NCI-H146 (cell line): ENCODE measurements at places on chromosomes 6 and 20.

DNA sequence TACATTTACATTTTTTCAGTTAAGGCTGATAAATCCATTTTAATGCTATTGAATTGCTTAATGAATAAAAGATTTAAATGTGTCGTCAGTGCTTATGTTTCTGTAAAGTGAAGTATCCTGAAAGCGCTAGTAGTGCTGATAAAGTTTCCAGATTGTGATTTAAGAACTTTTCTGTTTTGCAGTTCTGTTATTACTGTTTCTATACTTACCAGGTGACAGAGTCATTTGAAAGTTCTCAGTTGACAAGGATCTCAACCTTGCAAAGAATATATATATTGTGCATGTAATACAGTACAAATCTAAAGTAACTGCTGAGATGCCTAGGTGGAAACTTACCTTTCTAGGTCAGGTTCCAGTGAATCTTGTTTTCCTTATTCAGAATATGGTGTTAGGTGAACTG lies 201.8 kb downstream of the ARID1B start:
- no peak for DNase-seq

DNA sequence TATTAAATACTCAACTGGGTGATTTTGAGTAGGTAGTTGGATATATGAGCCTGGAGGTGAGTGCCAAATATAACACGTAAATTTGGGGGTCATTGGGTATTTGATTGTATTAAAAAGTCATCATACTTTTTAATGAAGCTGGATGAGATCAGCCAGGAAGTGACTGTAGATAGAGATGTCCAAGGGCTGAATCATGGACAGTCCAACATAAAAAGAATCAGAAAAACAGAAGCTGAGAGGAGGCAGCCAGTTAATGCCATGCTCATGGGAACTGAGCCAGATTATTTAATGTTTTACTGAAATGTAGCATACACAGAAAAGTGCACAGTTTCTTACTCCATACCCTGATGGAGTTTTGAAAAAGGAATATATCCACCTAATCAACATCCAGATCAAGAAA lies 435.5 kb upstream of the PLCB4 start:
- no peak for DNase-seq

GRCh38 chr20:2331901-2332565 lies 36.2 kb downstream of the TGM3 start:
- no peak for DNase-seq

DNA sequence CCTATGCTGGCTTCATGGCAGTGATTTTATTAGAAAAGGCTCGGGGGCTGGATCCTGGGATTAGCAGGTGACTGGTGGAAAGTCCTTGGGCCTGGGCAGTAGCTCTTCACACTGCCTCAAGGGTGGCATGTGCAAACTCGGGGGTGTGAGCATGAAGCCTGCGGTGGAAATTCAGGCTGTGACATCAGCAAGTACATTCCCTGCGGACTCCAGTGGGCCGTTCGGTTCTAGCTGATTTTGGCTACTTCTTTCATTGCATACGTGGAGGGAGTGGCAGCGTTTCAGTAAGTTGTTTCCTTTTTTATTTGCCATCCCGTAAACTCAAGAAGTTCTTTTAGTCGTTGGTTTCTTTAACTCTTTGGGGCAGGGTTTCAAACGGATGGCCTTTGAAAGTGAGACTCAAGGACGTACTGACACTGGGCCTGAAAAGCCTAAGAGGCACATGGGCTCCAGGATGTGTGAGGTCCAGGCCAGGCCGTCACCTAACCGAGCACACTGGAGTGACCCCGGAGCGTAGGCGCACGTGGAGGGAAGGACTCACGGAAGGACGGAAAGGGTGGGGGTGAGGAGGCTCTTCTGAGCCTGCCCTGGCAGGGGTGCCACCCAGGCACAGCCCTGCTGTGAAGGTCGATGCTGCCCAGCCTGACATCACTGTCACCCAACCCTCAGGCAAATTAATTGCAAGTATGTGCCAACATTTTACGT lies 104.0 kb upstream of the FRMD1 start:
- DNase-seq = no peak

- DNase-seq = no peak
Measured at GRCh38 chr6:52392944-52393343, 27.2 kb upstream of the EFHC1 start.

DNA sequence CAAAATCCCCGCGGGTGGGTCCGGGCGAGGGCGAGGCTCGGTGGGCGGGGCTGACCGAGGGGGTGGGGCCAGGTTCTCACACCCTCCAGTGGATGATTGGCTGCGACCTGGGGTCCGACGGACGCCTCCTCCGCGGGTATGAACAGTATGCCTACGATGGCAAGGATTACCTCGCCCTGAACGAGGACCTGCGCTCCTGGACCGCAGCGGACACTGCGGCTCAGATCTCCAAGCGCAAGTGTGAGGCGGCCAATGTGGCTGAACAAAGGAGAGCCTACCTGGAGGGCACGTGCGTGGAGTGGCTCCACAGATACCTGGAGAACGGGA lies 809 bp downstream of the HLA-G start:
- DNase-seq = peak; percentile 9

DNA sequence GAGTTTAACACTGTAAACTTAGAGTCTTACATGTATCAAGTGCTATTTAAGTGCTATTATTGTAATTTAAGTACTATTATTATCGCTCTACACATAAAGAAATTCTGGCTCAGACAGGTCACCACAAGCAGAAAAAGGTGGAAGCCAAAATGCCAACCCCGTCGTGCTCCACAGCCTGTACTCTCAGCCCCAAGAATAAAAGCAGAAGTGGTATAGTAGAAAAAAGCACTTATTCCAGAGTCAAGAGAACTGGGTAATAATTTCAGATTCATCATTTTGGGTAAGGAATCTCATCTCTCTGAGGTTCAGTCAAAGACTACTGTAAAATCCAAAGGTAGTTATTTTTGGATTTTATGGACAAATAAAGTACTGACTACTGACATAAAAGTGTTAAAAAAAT lies 943 bp downstream of the ZUP1 start:
- DNase-seq = peak; percentile 3

DNA sequence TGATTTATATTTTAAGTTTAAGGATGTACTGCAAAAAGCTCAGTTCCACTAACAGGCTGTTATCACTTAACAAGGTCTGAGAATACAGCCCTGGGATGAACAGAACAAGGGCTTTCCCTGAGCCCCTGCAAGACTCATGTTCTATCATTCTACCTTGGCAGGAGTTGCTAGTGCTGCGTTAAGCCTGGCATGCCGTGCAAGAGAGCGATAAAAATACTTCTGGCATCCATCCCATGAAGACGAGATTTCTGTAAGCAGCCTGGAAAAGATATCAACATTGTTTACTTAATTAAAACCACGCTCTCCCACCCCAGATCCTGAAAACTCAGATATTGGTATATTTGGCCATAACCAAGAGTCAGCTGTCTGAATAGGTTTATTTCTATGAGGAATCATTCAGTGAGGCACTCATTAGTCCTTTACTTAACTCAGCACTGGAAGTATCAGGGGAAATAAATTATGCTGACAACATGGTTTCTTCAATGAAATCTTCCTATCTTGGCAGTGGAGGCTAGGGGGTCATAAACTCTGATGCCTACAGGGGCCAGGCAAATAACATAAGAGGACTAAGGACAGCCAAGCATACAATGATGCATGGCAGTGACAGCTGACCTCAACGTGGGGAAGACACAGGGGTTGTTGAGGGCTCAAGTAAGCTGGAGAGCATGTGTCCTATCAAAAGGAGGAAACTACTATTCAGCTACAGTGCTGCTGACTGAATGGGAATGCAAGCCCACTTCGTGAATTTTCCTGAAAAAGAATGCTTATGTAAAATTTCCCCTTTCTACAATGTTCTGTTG lies 37.6 kb upstream of the LYRM2 start:
- DNase-seq = no peak

DNA sequence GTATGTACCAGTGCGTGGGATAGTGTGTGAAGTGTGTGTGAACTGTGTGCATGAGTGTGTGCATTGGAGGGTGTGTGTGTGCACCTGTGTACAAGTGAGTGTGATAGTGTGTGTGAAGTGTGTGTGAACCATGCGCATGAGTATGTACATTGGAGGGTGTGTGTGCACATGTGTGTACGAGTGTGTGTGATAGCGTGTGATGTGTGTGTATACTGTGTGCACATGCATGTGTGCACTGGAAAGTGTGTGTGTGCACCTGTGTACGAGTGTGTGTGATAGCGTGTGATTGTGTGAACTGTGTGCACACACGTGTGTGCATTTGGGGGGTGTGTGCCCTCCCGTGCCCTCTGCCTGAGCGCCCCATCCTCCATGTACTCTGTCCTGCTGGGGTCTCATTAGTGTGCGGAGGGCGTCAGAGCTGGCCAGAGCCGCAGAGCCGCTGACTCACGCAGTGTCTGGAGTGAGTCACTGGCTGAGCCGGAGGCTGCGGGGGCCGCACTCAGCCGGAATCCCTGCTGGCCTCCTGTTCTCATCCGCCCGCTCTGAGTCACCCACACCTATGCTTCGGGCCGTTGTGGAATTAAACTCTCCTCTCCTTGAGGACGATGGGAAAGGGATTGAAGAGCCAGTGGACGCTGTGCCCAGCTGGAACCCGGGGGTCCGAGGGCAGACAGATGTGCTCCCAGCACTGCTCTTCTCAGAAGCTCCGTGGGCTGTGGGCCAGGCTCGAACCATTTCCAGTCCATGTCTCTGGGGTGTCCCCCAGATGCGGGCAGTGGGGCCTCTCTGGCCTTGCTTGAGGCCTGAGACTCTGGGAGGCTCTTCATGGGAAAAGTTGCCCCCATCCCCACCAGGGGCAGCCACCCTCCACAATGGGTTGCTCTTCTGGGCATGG lies 27.3 kb upstream of the STX16 start:
- DNase-seq = no peak

DNA sequence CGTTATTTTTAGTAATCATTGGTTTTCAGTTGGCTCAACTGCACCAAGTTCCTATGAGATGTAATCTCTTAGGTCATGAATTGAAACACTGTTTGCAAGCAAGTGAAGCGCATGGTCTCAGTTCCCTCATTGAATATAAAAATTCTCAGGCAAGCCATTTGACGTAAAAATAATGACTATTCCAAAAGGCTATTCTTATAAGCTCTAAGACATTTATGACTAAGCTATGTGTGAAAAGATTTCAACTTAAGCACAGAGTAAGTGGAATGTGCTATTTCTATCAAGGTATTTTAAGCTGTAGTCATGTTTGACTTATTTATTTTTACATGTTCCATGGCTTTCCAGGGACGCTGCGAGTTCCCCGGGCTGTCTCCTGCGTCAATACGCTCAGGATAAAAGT lies 248.5 kb downstream of the THBS2 start:
- DNase-seq = no peak

- DNase-seq = no peak
Measured at GRCh38 chr6:14280766-14281293, 163.3 kb downstream of the CD83 start.
